Retinal pigment epithelial cell (primary cell): ENCODE measurements at places on chromosomes 12 and 14.

- DNase-seq = no peak
Observed at GRCh38 chr12:57756406-57757341, 1.8 kb downstream of the MARCHF9 start.

GRCh38 chr12:2177751-2178150 is 125.0 kb downstream of the CACNA1C start:
- no peak for DNase-seq

DNA sequence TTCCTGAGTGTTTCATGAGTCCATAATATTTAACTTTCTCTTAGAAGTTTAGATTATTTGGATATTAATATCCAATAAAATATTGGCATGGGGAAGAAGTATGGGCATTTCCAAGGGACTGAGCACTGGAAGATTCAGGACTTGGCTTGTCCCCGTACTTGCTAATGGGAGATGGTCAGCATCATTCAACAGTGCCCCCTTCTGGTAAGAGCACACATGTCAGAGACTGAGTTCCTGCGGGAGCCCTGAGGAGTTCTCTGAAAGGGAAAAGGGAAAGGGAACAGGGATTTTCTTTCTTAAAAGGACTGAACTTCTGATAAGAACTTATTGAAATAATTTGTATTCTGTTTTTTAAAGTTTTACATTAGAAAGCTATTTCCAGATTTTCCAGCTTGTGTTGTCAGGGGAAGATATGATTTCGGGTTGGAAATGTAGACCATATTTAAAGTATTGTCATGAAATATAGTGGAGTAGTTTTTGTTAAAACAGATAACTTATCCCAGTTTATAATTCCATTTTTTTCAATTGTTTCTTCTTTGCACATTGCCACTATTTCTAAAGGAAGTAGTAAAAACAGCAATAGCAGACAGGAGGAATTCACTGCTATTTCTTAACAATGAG is 59.8 kb upstream of the C12orf71 start:
- peak; percentile 50 for DNase-seq

DNA sequence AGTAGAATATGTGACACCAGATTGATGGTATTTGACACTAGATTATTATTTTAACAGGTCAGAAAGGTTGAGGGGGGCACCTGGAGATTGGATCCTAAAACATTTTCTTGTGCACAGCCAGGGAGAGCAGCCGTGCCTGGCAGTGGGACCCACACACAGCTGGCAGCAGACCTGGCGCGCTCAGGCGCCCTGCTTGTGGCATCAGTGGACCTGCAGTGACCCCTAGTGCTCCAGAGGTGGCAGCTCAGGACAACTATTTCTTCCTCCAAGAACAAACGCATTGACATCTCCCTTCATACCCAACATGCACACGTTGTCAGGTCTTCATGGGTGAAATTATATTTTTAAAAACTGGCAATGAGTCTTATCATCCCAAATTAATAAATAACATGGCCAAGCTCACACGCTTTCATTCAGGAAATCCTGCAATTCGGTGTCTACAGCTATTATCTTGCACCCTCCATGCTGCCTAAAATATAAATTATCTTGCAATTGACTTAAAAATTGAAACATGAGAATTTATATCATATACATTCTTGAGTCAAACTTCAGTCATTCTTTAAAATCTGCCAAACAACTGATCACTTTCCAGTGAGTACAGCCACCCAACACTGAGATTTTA is 7.7 kb upstream of the TMEM132D start:
- peak; percentile 35 for DNase-seq

GRCh38 chr14:70885343-70886022 is 21.8 kb upstream of the PCNX1 start:
- no peak for DNase-seq

DNA sequence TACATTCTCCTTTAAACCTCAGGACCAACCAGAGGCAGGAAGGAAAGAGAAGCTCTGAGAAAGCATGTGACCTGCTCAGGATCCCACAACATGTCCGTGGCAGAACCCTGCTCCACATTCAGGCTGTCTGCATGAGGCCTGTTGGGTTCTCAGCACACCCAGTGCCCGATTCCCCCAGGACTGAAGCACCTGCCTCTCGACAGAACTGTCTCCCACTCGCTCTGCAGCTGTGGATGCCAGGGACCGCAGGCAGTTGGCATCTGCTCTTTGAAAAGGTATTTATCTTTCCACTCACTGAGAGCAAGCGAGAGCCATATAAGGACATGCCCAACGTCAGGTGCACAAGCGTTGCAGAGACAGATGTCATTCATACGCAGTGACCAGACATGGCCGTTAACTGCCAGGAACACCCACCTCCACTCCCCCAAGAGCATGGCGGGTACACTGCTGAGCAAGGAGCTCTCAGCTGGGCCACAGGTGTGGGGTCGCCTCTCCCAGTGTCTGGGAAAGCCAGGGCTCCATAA is 18.9 kb downstream of the PITPNM2 start:
- DNase-seq = no peak

GRCh38 chr12:75959506-75959905 is 72.1 kb downstream of the PHLDA1 start:
- DNase-seq = no peak

- DNase-seq = no peak
Observed at GRCh38 chr12:40315375-40315774, 90.6 kb downstream of the LRRK2 start.

DNA sequence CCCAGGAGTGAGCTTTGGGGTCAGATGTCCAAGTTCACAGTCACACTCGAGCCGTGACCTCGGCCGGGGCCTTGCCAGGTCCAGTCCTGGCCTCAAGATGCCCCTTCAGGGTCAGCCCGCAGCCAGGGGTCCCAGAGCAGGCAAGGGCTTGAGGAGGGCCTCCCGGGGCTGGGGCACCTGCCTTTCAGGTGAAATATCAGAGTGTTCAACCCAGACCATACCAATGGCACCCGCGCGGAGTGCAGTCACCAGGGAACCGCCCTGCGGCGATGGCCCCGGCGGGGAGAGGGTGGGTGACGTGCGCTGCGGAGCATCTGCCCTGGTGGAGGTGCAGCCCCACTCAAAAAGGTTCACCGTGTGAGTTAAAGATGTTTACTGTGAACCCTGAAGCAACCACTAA is 16.9 kb downstream of the LRCOL1 start:
- DNase-seq = no peak

DNA sequence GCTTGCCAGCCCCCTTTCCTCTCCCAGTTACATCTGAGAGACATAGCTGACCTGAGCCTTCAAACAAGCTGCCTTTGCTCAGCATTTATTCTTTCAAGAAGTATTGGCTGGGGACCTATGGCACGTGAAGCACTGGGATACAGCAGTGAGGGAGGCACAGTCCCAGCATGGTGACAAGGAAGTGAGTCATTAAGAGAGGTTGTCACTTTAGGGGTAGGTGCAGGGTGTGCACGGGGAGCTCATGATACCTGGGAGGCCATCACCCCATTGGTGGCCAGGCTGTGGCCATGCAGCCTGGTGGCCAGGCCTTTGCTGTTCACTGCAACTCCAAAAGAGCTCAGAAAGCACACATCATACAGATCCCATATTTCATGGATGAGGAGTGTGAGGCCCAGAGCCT is 5.7 kb upstream of the KRT75 start:
- no peak for DNase-seq

- peak; percentile 6 for DNase-seq
Observed at GRCh38 chr14:51963286-51963685, 26.1 kb upstream of the RTRAF start.

GRCh38 chr14:70023871-70024270 is 144.7 kb downstream of the SMOC1 start:
- no peak for DNase-seq

DNA sequence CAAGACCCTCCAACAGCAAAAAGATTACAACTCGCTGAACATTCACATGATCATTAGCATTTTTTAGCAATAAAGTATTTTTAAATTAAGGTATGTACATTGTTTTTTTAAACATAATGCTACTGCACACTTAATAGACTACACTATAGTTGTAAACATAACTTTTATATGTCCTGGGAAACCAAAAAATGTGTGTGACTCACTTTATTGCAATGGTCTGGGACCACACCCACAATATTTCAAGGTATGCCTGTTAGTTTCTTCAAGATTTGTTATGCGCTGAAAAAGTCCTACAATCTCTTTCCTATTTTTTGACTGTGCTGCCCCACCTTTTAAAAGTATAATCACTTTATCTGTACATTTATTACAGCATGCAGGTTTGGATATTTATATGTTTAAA is 30.4 kb upstream of the PCNX4 start:
- no peak for DNase-seq

DNA sequence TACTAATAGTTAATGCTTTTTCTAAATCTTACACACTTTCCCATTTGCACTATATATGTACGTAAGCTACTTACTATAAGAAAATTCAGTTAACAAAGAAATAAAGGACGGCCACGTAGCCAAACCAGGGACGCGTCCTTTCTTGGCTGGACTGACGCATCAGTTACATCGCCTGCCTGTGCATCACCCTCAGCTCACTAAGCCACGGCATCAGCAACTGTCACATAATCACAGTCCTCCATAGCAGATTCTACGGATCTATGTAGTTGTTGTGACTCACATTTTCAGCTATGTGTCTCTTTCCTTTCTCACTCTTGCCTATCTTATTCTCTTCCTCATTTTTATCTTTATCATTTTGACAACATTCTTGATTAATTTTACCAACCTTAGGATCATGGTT is 38.1 kb upstream of the C12orf50 start:
- no peak for DNase-seq

GRCh38 chr12:116194935-116195431 is 82.5 kb downstream of the MED13L start:
- no peak for DNase-seq

- DNase-seq = peak; percentile 52
Observed at GRCh38 chr12:107759410-107759809, 1.5 kb downstream of the PRDM4 start.

DNA sequence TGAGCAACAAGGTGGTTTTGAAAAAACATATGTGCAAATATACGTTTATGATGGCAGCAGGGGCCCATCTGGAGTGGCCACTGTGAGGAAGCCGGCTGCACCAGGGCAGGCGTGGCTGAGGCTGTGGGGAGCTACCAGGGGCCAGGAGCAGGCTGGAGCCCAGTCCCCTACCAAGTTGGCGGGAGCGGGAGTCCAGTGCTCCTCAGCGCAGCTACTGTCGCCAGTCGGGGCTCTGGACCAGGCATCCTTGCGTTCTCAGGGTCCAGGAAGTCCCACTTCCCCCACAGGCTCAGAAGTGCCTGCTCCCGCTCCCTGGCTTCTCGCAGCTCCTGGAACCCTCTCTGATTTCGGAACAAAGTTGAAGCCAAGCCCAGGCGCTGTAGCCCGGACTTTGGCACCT is 1377.5 kb upstream of the FLRT2 start:
- no peak for DNase-seq

DNA sequence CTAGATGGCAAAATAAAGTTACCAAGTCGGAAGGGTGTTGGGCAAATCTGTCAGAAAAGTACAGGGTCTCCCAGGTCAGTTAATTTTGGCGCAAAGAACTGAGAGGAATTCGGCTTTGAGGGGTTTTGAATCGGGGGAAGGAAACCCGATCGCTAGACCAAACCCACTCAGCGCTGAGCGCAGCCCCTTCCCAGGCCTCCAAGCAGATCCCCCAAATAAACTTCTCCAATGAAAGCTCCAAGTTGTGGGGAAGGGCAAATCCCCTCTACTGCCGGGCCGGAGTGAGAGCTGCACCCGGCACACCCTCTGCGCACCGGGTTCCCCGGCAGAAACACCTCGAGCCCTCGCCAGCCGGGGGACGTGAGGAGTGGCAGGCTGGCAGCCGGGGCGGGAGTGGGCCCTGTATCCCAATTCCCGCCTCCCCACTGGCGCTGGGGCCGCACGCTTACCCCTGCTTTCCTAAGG is 441 bp downstream of the E2F7 start:
- DNase-seq = no peak

- DNase-seq = no peak
Observed at GRCh38 chr12:92905811-92906554, 23.1 kb downstream of the EEA1 start.

- no peak for DNase-seq
Observed at GRCh38 chr12:46915836-46916235, 90.0 kb upstream of the SLC38A4 start.
